Activated naive CD4-positive, alpha-beta T cell treated with anti-CD3 and anti-CD28 coated beads, Interleukin-2, amount 50 U/mL, for 72 hours (primary cell): ENCODE measurements at places on chromosomes 11 and 22. TPM values are rescaled to one million over a fixed set of nuclear protein-coding genes. Genes with fewer than 3 reads are reported as not detected.

DNA sequence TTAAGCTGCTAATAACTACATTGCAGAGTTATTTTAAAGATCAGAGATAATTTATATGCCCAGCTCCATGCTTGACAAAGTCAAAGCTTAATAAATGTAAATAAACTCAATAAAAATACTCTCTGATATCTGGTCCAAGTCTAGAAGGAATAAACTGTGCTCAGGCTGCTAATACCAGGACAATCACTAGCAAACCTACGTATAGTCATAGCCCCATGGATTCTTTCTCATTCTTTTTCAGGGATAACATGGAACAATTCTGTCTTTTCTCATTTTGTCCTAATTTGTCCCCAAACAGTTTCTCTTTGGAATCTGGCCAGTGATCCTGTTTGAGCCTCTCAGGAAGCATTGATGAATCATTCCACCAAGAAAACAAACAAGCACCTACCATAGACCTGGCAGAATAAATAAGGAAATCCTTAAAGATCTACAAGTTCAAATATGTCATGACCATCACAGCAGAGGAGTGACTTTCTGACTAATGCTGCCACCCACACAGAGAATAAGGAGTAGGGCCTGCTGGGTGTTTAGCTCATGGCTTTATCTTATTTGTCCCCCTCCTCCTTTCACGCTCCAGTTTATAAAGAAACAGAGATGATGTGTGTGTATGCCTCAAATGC, 14.1 kb upstream of the B3GNT6 start:
- no peak for DNase-seq

GRCh38 chr11:46285594-46286033, 8.2 kb downstream of the CREB3L1 start:
- DNase-seq: no peak

GRCh38 chr11:12199231-12199948, 89.0 kb downstream of the MICAL2 start:
- no peak for DNase-seq

GRCh38 chr11:102345904-102346303, 1.1 kb upstream of the BIRC2 start:
- no peak for DNase-seq

- DNase-seq: peak; percentile 85
Observed at GRCh38 chr22:42581762-42582716, 28.3 kb downstream of the SERHL2 start.

- DNase-seq: no peak
Observed at GRCh38 chr11:4464216-4465159, 15.4 kb downstream of the OR52K2 start.

DNA sequence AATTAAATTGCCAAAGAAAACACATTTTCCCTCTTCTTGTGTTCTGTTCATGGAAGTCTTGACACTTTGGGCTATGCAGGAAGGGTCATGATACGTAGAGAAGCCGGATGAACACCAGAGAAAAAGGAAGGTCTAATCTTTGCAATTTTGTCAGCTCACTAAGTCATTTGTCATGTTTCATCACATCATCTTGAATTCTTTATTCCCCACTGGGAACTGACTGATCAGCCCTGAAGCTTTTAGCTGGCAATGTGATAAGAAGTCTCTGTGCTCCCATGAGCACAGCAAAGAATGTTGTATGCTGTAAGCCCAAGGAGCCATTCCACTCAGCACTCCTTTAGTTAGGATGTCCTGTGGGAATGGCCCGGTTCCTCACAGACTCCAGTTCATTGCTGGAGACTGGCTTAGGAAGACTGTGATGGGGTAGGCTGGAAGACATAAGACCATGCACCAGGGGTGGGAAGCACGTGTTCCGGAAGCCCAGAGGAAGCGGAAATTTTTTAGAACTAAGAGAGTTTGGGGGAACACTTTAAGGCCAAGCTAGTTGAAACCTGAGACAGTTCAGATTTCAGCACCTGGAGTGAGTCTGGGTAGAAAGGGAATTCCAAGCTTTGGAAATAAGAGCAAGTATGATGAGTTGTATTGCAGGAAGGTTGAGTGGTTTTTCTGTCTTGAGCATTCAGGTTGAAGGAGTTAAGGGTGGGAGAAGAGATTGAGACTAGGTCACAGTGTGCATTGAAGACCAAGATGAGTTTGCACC, 306.7 kb upstream of the MTNR1B start:
- DNase-seq: no peak

GRCh38 chr22:17412232-17412631, 43.0 kb downstream of the CECR2 start:
- no peak for DNase-seq

DNA sequence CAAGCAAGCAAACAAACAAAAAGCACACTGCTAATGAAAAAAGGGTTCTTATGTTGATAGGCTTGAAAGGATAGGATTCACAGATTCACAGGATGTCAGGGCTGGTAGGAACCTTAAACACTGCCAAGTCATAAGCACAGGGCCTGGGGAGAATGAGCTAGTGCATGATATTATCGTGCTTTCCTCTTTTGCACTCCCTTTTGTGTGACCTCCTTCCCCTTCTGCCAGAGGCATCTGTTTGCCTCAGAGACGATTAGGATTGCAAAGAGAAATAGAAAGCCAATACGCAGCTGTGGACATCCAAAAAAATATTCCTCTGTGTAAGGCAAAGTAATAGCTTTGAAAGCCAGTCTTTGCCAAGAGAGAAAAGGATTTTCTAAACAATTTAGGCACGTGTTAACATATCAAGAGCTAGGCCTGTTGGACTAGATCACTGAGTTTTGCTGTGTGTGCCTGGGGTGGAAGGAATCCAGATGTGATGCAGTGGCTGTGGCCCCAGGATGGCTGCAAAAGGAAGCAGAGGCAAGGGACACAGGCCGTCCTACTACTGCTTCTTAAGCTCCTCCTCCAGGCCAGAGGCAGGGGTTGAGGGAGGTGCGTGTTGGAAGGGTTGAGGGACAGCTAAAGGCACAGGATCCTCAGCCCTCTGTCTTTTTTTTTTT, 30.6 kb downstream of the MCHR1 start:
- no peak for DNase-seq

DNA sequence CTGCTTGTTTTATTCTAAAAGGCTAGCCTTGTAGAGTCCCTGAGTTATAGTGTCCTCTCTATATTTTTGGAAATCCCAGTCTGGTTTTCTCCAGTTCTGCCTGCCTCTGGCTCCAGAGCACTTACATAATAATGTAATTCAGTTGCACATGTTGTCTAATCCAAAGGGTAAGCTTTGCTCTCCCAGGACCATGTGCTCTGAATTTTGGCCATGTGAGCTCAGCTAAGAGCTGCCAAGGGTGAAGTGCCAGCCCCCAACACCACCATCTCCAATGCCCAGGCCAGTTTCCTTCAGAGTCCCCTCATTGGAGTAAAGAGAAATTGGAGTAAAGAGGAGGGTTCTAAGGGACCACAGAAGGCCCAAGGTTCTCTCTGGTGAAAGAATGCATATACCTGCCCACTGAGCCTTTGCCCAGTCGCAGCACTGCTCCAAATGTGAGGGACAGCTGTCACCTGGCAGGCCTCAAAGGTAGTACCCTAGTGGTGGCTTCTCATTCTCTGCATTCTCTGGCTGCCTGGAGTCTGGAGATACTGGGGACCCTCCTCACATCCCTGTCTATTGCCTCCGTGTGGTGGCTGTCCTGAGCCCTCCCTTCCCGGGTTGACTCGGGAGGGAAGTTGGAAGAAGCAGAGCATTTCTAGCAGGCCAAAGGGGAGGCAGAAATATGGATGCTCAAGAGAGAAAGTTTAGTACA, 4.9 kb downstream of the CRY2 start:
- no peak for DNase-seq

GRCh38 chr22:45828841-45829240, 148.1 kb downstream of the WNT7B start:
- no peak for DNase-seq

- DNase-seq: no peak
Observed at GRCh38 chr11:85187992-85188391, 439.2 kb downstream of the DLG2 start.

- DNase-seq: no peak
Observed at GRCh38 chr22:37199760-37200108, 11.7 kb upstream of the C1QTNF6 start.

GRCh38 chr22:30459181-30460052, 12.4 kb downstream of the SEC14L3 start:
- DNase-seq: no peak

DNA sequence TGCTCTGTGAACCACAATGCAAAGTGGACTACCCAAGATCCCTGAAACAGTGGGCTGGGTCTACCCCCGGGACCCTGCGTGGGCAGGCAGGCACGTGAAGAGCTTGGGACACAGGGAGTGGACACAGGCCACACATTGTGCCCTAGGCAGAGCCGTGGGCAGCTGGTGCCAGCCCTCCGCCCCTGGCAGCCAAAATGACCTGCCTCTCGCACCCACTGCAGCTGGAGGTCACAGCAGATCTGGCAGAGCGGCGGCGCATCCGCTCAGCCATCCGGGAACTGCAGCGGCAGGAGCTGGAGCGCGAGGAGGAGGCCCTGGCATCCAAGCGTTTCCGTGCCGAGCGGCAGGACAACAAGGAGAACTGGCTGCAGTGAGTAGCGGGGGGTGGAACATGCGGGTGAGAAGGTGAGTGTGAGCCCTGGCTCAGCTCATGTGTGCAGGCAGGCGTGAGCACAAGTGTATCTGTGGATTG, 6.7 kb downstream of the SMTN start:
- no peak for DNase-seq

GRCh38 chr11:124123622-124124021, 8.4 kb downstream of the VWA5A start:
- no peak for DNase-seq

GRCh38 chr11:32029721-32030120, 61.2 kb upstream of the RCN1 start:
- no peak for DNase-seq

GRCh38 chr11:134250675-134251074, 2.5 kb downstream of the THYN1 start:
- no peak for DNase-seq

DNA sequence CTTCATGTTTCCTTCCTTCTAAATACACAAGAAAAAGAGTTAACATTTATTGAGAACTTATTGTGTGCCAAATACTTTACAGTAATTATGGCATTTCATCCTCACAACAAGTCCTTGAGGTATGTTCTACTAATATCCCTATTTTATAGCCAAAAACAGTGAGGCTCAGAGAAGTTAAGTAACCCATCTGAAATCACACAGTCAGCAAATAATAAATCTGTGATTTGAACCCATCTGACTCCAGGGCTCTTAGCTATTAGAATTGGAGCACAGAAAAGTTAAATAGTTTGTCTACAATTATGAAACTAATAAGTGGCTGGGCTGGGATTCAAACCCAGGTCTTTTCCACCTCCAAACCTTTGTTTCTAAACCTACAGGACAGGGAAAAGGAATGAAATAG, 36.5 kb upstream of the MYOD1 start:
- no peak for DNase-seq

- no peak for DNase-seq
Observed at GRCh38 chr11:12196308-12196707, 85.9 kb downstream of the MICAL2 start.

GRCh38 chr22:24737582-24737981, 36.9 kb downstream of the PIWIL3 start:
- DNase-seq: no peak

DNA sequence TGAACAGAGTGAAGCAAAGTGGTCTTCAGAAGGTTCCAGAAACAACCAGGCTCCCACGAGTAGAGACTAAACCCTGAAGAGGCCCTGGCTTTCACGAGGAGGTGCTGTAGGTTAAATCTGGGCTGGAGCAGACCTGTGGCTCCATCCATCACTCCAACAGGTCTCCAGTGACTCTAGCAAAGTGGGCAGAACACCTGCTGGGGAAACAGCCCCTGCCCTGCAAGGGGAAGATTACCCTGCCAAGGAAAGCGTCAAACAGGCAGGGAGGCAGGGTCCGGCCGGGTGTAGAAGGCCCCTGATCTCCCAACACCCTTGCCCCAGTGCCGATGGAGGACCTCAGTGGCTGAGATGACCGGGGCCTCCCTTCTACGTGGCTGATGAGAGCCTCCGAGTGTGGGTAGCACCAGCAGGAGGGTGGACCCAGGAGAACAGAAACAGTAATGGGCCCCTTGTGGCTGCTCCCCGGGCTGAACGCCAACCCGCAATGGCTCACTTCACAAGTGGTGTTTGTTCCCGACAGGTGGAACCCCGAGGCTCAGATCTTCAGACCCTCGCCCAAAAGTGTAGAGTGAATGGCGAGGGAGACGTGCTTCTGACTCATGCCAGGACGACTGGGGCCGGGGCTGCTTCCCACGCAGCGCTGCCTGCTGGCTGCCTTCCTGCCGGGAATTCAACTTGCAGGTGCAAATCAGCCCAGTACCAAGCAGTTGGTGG, 112.0 kb downstream of the SHANK2 start:
- DNase-seq: no peak

- no peak for DNase-seq
Observed at GRCh38 chr11:117488996-117489952, 161.6 kb downstream of the CEP164 start.

DNA sequence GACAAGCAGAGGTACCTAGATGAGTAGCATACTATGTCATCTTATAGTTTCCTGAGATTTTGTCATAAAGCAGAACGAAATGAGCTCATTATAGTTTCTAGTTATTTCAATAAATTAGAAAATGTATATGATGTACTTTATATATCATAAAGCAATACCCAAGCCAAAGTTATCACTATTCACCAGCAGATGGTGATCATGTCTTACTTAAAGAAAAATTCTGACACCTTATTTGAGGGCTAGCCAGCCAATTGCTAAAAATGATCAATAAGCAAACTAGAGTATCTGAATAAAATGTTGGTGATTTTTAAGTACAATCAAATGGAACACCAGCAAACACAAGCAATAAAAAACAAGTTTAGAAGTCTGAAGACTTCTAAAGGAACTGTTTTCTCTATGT, 44.1 kb downstream of the RSF1 start:
- no peak for DNase-seq

GRCh38 chr11:14141676-14142075, 179.2 kb downstream of the SPON1 start:
- DNase-seq: no peak

DNA sequence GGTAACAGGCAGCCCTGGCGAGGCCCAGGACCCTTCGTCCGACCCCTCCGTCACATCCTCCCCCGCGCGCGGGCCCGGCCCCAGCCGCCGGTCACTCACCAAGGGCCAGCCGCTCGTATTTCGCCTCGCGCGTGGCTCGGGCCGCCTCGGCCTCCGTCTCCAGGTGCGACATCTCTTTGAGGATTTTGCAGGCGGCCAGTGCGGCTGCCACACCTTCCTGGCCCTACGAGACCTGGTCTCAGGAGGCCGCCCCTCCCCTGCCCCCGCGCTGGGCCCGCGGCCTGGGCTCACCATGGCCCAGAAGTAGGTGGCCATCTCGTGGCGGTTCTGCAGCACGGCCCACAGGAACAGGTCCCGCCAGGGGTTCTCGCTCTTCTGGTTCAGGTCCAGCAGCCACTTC, 14.1 kb downstream of the TSSC4 start:
- no peak for DNase-seq

GRCh38 chr11:34680918-34681586, 60.2 kb downstream of the EHF start:
- no peak for DNase-seq

- DNase-seq: no peak
Observed at GRCh38 chr22:23458663-23459541, 121.2 kb downstream of the IGLL1 start.

Gene OR51E1
- total RNA-seq: not detected

Gene C22orf42
- not detected for total RNA-seq

Gene CCDC116
- total RNA-seq: 0.54 TPM

Gene GPR83
- 0.11 TPM for total RNA-seq

Gene SPON1
- not detected for total RNA-seq

Gene CEND1
- 1.1 TPM for total RNA-seq
